ENCODE measurements at places on chromosomes 1 and 21.

DNA sequence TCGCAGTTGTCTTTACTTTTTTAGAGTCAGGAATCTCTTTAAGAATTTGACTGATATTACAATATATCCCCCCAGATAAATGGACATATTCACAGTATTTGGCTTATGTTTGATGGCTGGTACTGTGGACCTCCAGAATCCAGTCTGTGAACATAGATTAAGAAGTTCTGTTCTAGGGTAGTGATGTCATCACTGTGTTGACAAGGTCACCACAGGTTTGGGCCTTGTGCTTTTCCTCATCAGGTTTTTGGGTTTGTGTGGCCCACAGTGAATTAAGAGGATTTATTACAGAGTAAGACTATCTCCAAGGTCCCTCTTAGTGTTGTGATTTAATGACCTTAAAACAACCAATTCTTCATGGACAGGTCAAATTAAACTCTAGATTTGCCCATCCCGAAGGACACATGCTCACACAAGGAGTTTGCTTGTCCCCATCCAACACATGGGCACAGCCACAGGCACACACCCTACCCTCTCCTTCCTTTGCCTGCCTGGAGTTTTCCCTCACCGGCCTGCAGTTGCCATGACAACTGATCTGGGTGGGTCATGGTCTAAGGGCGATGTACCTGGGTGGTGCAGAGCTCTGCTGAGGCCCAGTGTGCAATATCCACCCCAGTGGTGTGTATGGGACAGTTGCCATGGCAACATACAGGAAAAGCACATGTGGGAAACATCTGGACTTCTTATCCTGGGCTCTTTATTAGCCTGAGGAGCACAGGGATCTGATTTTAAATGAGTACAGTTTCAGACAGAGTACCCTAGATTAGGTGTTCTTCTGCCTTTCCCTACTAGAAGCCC is 98.6 kb downstream of the NAV1 start:
- no peak for DNase-seq

DNA sequence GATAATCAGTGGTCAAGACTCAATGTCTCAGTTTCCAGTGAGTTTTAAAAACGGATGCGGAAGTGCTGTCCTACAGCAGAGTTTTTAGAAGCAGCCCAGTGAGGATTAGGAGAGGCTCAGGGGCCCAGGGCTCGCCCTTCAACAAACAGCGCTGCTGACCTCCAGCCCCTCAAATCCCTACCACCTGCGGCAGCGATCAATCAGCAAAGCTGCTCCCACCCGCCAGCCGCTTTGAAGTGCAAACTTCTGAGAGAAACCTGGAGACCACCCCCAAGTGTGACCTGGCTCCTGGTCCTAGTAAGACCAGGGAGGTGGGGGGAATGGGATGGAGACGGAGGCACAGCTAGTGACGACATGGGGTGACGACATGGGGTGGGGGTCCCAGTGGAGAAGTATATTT is 14.4 kb downstream of the ZBTB17 start:
- no peak for DNase-seq

- DNase-seq = no peak
These were observed 95.3 kb downstream of the FOXD2 start for GRCh38 chr1:47532921-47533792.

DNA sequence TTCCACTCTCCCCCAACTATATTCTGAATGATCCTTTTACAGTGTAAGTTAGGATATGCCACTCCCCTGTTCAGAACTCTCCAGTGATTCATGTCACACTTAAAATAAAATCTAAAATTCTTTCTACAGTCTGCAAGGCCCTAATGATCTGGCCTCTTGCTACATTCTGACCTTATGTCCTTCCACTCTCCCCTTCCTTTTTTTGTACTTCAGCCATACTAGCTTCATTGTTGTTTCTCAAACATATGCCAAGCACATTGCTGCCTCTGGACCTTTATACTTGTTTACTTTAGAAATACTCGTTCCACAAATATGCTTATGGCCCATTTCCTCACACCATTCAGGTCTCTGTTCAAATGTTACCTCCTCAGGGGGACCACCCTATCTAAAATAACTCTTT is 14.8 kb upstream of the PSMA5 start:
- no peak for DNase-seq

DNA sequence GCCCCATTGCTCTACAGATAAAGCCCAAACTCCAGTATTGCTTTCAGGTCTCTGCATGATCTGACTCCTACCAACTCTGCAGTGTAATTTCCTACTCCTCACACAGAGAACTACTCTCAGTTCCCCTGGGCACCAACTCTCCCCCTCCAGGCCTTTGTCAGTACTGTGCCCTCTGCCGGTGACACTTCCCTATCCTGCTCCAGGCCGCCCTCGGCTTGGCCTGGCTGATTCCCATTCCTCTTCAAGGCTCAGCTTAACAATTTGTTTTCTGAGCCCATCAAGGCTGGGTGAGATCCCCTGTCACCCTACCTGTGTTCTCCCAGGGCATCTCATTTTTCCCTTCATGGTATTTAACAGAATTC is 2.6 kb downstream of the SLAMF8 start:
- no peak for DNase-seq

DNA sequence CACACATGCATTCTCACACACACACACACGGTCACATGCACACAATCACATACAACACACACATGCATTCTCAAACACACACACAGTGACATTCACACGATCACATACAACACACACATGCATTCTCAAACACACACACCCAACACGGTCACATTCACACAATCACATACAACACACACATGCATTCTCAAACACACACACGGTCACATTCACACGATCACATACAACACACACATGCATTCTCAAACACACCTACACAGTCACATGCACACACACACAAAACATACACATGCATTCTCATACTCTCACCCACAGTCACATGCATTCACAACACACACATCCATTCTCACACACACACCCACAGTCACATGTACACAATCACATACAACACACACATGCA is 135.0 kb downstream of the CASZ1 start:
- no peak for DNase-seq

DNA sequence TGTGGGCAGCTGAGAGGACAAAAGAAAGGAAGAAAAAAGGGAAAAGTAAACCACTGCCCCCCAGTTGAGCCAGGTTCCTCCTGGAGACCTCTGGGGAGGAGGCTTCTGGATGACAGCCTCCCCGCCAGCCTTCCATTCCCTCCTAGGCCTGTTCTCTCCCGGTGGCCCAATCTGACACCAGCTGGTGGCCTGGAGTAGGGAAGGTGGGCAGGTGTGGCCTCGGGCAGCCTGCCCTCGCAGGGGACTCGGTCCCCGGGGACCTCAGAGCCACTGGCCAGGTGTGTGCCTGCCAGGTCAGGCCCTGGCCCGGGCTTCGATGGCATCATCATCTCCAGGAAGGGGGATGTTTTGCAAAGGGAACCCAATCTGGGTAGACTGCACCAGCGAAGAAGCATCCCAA is 159.0 kb downstream of the CASZ1 start:
- no peak for DNase-seq

DNA sequence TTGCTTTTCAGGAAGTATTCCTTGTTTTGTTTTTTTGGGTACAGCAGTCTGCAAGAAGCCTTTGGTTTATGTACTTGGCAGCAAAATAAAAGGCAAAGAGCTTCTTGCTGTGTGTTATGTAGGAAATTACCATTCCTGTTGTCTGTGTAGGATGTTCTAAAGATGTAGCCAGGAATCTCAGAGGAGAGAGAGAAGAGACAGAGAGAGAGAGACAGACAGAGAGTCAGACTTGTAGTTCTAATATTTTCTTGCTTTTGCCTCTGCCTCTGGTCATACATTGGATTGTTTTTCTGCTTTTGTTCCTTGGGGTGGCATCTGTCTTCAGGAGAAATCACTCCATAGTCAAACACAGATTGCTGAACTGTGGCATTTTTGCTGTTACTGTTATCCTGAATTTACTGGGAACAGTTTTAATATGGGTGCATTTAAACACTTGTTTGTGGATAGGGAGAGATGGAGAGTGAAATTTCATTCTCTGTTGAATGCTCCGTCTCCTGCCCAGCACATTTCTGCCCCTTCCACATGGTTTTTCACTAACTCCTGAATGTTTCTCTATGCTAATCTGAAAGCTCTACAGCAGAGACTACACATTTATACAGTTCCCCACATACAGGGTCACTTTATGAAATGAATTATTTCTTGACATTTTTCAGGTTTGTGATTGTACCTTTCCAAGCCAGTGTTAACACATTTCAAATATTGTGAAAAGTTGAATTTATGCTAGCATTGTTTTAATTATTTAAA is 49.8 kb downstream of the POU2F1 start:
- DNase-seq = no peak

- no peak for DNase-seq
These were observed 73.6 kb downstream of the ZNF281 start for GRCh38 chr1:200336101-200336845.

DNA sequence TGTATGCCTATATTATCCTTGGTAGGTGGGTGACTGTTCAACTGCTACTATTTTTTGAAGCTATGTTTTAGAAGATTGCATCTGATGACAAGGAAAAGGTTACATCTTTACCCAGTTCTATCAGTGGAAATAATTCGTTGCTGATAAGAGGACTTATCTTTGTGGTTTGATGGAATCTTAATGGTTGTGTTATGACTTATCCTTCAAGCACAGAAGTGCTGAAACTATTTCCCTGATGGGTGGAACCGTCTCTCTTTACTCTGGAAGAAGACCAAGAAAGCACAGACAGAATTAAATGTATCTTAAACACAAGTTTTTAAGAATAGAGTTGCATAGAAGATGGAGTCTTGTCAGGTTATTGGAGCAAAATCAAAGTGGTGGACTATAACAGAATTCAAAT is 437.7 kb upstream of the KAZN start:
- DNase-seq = no peak
